ENCODE measurements at places on chromosomes 4 and X.

DNA sequence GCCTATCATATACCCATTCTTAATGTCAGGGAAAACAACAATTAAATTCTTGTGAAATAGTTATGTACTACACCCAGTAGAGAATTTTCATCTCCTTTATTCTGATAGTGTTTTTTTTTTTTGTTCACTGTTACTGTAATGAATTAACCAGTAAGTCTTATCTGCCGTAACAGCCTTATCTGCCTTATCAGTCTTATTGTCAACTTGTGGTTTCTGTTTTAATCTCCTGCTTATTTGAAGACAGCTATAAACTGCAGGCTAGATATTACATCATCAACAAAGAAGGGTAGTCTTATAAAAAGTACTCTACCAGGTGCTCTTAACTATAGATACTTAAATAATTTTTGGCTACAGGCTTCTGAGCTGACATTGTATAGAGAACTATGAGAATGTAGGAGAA is 79.5 kb downstream of the MAGEB5 start:
- DNase-seq: no peak

DNA sequence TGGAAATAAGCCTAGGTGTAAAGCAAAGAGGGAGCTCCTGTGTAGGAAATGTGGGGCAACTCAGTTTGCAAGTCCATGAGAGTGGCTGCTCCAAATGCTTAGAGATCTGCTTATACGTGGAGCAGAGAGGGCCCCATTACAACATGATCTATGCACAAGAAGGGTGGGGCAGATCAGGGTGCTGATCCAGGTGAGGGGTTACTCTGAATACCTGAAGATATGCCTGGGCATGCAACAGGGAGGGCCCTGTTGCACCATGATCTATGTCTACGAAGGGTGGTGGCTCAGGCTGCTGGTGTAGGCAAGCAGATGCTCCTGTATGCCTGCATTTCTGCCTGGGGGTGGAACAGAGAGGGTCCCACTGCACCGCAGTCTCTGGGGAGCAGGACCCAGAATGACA is 1121.2 kb downstream of the RAPGEF2 start:
- DNase-seq: no peak

DNA sequence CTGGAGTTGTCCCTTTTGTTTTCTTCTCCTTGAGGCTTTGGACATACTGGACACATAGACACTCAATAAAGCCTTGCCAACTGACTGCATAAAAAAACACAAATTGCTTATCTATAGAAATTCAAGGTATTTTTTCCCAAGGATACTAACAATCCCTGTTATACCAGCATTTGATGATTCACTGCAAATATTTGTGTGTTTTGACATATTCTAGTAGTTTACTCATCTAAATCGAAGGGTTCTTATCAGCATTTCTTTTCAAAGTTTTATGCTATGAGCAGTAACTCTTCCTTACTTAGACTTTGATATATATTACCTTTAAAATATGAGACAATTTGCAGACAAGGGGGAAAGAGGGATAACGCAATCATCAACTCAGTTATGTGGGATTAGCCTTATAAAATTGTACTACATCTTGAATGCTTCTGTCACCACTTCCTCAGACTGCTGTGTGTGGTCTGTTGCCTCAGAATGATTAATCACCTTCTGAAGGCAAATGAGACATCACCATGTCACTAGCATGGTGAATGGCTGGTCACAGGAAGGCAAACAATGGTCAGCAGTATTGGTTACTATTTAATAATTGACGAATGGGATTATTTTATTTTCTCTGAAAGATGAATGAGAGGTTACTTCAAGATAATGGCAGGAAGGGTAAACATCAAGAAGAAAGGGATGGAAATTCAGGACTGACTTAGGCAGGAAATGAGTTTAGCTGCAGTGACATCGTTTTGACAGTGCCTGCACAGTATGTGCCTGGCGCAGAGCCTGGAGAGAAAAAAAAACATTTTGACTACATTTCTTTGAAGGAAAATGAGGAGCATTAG is 544.3 kb upstream of the CNKSR2 start:
- DNase-seq: no peak

DNA sequence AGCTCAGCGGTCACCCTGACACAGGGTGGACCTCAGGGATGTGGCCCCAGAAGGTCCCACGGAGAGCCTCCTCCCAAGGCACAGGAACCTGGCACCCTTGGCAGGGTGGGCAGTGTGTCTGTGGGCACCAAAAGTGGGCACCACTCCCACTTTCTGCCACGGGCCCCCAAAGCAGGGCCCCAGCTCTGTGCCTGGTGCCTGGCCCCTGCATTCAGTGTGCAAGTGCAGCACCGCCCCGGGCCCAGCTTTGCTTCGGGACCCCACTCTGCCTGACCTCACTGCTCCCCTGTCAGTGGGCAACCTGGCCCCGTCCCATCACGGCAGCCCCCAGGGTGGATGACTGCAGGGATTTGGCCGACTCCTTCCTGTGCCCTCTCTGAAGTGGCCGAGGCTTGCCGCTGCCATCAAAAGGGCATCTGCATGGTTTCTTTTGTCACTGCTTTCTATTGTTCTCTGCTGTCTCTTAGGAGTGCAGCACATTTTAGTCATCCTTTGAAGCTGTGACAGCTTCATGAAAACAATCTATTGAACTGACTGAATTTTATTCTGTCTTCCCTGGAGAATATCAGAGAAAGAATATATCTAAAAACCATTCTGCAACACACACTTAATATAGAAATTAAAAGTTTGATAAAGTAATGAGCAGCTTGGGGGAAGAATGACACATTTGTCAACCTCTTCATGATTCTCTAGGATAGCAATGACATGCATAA is 302.4 kb downstream of the FAM47B start:
- DNase-seq: no peak

DNA sequence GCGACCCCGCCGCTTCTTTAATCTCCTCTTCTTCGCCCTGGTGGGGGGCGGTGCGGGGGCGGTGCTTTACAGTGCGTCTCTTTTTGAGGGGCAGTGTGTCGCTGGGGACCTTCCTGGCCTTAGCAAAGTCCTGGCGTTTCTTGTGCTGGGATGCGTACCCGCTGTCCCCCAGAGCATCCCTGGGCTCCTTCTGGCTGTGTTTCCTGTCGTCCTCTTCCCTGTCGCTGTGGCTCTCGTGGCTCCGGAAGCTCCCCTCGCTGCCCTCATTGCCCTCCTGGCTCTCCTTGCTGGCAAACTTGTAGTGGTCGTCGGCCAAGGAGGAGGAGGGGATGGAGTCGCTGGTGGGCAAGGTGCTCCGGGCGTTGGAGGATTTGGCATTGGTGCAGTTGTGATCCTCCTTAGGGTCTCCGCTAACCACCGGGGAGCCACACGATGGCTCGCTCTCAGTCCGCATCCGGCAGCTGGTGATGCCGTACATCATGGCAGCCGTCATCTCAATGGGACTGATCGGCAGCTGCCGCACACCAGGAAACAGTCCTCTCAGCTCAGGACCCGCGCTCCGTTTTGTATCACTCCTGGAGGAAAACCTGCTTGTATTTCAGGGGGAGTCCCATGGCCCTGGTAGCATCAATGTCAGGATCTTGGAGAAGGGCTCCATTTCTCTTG is 30.4 kb upstream of the TMSB15A start:
- no peak for DNase-seq
